Sciatic nerve (tissue), 2 donors: ENCODE measurements at places on chromosomes 3 and 15.

DNA sequence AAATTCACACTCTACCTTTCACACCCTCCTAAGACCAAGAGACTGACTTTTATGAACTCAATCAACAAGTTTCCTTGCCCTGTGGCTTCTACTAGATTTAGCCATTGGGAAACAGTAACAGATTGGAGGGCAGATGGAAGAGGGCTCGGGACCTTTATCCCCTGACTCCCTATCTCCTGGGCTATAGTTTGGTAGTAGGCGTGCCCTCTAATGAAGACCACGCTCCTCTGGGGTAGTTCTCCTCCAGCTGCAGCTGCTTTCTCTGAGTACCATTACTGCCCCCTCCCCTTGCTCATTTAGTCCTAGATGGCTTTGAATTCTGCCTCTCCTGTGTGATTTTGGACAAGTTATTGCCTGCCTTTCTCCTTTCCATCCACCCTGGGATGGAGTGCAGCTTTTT lies 33.3 kb downstream of the FMN1 start:
- no peak for DNase-seq

DNA sequence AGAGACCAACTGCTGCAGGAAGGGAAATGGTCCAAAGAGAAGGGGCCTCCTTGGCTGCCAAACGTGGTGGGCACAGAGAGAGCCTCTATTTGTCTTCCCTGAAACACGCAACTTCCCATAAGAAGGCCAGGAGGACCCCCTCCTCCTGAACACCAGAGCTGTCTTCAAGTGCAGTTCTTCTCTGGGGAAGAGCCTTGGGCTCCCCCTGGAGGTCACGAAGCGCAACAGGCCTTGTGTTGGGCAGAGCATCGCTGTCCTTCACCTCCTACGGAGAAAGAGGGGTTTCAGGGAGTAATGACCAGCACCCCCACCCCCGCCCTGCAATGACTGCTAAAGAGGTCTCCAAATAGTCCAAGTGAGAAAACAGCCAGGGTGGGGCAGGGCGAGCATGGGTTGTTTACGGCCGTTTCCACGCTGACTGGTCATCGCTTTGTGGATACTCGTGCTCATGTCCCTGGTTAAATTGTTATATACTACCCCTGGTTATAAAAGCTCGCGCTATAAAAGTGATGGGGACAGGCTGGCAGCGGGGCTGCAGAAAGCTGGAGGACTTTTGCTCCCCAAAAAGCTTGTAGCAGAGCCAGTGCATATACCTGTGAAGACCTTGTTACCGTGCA lies 397.5 kb upstream of the ATP10A start:
- DNase-seq = no peak

- no peak for DNase-seq
These were observed 100.2 kb upstream of the CFAP20DC start for GRCh38 chr3:59150039-59150438.

- no peak for DNase-seq
These were observed 119.9 kb downstream of the IMPG2 start for GRCh38 chr3:101200461-101200860.

- DNase-seq = no peak
These were observed 156.2 kb upstream of the THRB start for GRCh38 chr3:24650839-24651238.

- DNase-seq = no peak
These were observed 195.1 kb downstream of the EPHA6 start for GRCh38 chr3:97009427-97010019.

- no peak for DNase-seq
These were observed 18.1 kb downstream of the ANXA2 start for GRCh38 chr15:60379525-60380274.

GRCh38 chr15:41695750-41696436 lies 35.7 kb downstream of the MGA start:
- DNase-seq = no peak

DNA sequence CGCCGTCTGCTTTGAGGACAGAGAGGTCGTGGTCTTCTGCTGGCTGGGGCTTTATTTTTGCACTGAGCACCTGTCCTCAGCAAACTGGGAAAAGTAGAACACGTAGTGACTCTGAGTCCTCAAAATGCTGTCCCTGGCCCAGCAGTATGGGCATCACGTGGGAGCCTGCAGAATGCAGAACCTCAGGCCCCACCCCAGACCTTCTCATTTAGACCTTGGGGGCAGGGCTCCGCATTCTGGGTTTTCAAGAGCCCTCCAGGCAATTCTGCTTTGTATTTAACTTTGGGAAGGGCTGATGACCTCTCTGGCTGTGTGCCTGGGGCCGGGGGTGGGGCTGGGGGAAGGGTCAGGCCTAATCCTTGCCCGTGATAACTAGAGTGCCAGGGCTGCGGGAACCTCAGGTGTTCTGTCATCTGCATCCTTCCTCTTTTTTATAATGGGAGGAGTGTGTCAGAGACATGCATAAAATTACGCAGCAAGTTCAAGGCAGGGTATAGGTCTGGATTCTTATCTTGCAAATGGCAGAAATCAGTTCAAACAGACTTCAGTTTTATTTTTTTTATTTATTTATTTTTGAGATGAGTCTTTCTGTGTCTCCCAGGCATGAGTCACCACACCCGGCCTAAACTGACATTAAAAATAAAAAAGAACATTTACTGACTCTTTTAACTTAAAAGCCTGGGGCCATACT lies 11.1 kb downstream of the SLC6A6 start:
- DNase-seq = no peak

DNA sequence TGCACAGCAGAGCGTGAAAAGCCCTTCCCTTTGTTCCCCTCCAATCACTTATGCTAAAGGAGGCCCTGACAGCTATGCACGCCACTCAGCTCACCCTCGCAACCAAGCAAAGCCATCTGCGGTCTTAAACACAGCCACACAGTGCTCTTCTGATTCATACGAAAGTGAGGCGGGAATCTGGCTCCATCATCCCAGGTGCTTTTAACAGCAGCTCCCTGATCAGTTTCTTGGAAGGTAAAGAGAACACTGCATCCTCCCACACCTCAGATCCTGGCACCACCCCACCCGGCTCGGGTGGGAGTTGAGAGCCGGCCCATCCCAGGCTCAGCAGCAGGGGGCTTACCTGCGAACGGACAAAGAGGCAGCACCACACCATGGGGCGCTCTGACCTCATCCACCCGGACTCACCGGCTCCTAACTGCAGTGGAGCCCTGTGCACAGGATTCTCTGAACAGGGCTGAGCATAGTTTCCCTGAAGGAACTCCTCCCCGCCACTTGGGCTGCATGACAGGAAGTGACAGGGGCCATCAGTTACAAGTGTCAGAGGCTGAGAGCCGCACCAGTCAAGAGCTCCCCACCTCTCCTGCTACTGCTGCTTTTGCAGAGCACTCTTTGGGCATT lies 114.3 kb upstream of the ARHGEF3 start:
- DNase-seq = no peak

DNA sequence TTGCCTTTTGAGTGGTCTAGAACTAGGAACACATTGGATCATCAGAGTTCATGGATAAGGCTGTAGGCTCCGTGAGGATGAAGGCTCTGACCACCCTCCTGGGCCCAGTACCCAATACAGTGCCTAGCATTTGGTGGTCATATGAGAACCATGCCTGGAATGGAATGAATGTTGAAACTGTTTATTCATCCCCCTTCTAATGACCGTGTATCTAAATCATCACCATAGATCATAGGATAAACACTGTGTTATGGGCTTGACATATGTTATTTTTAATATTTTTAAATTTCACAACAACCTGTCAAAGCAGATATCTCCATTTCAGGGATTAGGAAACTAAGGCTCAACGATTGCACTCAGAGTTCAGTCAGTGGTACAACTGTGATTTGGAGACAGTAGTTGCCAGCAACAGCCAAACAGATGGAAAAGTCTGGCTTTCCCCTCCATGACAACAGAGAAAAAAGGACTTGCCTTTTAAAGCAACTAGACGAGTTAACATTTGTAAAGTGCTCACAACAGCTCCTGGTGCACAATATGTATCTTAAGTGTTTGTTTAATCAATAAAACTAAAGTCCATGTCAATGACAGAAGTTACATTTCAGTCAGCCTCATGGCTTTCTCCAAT lies 89.6 kb downstream of the TMEM266 start:
- DNase-seq = no peak

GRCh38 chr3:182671942-182672341 lies 121.4 kb upstream of the ATP11B start:
- no peak for DNase-seq

DNA sequence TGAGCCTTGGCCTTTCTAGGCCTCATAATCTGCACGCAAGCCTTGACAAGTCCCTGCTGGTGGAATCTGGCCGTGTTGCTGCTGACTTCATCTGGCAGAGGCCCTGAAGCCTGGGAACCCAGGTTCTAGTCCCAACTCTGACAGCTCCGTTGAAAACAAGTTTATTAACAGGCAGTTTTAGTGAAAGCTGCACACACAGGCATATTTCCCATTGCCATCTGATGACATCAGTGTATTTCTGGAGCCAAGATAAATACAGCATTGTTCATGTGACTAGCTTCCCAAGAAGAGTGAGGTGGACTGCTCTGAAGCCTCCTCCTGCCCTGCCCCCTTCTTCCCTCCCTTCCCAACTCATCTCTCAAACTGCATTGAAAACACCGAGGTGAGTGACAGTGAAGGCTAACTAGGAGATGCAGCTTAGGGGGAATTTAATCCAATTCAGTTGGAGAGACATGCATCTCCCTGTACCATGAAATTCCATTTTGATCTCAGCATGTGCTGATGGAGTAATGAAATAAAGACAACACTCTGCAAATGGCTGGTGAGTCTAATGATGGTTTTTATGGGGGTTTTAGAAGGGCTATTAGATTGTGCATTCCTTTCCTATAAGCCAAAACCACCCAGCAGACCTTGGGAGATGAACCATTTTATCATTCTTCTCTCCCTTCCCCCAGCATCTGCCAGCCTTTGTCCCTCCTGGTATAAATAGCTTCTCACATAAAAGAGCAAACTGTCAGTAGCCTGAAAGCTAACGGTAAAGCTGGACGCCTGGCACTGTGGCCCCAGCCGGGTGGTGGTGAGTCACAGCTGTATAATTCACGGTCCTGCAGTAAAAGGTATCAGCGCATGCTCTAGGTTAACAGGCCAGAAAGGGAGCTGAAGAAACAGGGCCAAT lies 38.0 kb downstream of the PRICKLE2 start:
- peak; percentile 68 for DNase-seq

GRCh38 chr3:43620831-43621655 lies 768 bp downstream of the ANO10 start:
- DNase-seq = no peak

- no peak for DNase-seq
These were observed 93.2 kb downstream of the TMEM212 start for GRCh38 chr3:171936191-171936841.

DNA sequence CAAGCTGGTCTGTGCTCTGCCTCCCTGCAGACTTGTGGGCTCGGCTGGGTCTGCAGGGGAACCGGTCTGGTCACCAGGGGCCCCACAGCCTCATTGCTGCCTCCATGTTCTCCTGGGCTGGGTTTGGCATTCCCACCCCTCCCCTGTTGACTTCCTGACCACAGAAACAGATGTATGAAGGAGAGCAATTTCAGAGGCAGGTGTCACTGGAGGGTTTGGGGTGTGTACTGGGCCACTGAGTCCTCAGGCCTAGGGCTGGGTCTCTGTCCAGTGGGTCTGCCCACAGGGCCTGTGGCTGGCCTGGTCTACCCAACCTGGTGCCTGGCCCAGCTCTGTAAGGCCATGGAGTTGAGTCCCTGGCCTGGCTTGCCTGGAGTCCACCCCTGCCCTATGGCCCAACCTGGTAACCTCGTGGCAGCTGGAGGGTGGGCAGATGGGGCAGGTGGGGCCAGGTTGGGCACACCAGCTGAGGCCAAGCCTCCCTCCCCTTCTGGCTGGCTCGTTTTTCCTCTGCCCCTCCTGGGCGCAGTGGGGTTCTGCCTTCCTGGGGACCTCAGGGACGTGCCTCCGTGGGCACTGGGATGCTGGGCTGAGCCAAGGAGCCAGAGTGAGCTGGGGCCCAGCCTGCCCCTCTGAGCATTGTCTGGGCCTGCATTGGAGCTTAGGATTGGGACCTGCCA lies 20.8 kb downstream of the PLXNA1 start:
- DNase-seq = no peak

DNA sequence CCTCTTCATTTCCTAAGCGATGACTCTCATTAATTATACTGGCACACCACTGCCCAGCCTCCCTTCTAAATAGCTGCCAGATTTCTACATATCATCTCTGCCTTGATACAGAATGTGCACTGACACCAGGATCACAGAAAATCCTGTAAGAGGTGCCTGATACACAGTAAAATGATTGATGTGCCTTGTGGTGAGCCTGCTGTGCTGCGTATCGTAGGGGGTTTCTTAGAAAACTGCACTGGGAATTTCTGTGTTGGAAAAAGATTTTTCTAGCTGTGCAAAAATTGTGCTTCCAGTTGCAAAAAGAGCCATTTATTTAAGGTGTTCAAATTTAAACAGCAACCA lies 3.0 kb upstream of the PLCH1 start:
- DNase-seq = no peak

- DNase-seq = no peak
These were observed 72.3 kb upstream of the PIAS1 start for GRCh38 chr15:67981848-67982247.

- DNase-seq = no peak
These were observed 145.4 kb downstream of the ALCAM start for GRCh38 chr3:105512061-105512460.

DNA sequence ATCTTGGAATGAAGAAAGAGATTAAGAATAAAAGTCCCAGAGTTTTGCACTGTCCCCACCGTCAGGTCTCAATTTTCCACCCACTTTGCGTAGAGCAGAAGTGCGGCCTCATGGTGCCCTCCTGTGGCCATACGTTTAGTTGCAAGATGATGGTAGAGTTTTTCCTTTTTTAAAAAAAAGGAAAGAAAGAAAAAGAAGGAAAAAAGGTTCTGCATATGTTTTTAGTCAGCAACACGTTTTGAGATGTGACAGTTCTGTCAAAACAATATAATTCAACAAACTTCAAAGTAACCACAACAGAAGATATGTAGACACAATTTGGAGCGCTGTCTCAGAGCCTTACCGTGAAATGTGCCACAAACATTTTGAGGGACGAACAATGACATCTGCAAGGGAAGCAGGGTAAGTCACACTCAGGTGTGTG lies 24.6 kb downstream of the EBLN2 start:
- DNase-seq = peak; percentile 73

GRCh38 chr3:152961323-152961722 lies 126.4 kb downstream of the P2RY1 start:
- no peak for DNase-seq

DNA sequence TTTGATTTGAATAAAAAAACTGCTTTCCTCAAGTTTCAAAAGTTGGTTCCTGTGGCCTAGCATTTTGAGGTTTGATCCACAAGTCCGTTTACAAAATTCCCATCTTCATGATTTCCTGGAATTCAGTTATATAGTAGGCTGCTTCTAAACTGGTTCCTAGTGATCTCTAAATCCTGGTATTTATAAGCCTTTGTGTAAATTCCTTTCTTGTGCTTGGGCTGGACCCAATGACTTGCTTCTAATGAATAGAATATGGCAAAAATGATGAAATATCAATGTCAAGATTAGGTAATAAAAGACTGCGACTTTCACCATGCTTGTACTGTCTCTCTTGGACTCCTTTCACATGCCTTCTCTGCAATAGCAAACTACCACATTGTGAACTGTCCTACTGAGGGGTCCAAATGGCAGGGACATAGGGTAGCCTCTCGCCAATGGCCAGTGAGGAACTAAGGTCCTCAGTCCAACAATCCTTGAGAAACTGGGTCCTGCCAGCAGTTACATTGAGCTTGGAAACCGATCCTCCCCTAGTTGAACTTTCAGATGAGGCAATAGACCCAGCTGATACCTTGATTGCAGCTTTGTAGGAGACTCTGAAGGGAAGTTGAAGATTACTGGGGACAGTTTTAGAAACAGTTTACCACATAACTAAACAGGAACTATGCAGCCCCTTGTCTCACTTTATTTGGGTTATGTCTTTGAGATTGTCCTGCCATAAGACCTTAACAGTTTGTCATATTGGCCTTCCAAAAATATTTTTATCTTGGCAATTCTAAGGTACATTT lies 303.9 kb upstream of the TBC1D5 start:
- DNase-seq = no peak
